ENCODE measurements at places on chromosomes 7 and 10. TPM values are rescaled to one million over a fixed set of nuclear protein-coding genes. Genes with fewer than 3 reads are reported as not detected.

DNA sequence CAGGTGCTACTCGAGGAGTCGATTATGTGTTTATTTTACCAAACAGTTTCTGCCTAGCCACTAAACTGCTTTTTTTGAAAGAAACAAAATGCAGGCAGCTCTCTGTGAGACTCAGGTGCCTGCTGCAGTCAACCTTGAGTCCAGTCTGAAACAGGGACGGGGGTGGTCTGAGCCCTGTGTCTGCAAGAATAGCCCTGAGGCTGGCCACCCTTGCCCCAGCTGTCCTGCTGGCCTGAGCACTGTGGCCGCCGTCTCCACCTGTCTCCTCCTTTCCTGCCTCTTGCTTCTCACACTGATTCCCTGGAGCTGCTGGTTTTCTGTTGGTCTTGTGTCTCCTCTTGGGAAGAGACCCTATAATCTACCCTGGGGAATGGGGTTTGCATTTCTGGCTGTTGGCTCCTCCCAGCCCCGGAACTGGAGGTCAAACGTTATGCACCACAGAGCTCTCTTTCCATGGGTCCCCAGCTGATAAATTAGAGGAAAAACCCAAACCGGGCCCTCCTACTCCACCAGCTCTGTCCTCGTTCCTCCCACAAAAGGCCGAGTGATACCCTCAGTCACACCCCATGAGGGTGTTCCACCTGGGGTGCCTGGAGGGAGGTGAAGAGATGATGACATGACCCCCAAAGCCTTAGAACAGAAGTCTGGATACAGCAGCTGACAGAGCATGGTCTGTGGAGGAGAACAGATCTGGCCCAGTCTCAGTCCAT lies 15.0 kb upstream of the SLC18A3 start:
- no peaks in the 10 kb centered on the region for H3K27me3 ChIP-seq
- DNase-seq = no peak
- H3K27ac ChIP-seq = no peak overlapping the region
- H3K4me3 ChIP-seq = no peak overlapping the region
- H3K36me3 ChIP-seq = no peaks in the 10 kb centered on the region

DNA sequence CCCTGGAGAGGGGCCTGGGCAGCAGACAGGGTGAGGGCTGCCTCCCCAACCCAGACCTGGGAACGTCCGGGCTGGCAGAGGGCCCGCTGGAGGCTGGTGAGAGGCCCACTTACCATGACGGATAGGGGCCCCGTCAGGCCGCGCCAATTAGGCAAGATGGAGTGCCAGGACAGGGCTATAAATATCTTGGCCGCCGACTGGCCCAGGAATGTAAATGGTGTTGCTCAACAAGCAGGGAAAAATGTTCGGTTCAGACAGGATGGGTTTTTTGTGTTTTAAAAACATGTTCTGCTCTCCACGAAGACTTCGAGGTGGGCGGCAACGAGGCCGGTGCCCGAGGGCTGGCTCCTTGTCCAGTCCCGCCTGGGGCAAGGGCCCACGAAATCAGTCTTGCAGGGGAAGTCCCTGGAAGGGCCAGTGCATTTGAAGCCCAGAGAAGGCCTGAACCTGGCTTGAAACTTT lies 35.8 kb upstream of the ELN start:
- H3K4me3 ChIP-seq = no peak overlapping the region
- no peaks in the 10 kb centered on the region for H3K4me1 ChIP-seq
- H3K36me3 ChIP-seq = no peaks in the 10 kb centered on the region
- H3K27me3 ChIP-seq = no peaks in the 10 kb centered on the region
- no peak overlapping the region for H3K27ac ChIP-seq

The CALHM3 gene
- not detected for total RNA-seq

The ITIH5 gene
- 0.84 TPM for total RNA-seq

The PCLO gene
- total RNA-seq = 2.0 TPM

The TAS2R5 gene
- 3.9 TPM for total RNA-seq

Data from neural progenitor cell (in vitro differentiated cells).